ENCODE measurements at places on chromosomes 12 and 14. TPM values are rescaled to one million over a fixed set of nuclear protein-coding genes. Genes with fewer than 3 reads are reported as not detected.

- no peak for DNase-seq
These were observed 4.6 kb upstream of the SBNO1 start for GRCh38 chr12:123369229-123369628.

RESF1 gene
- total RNA-seq = 93.3 TPM

OASL gene
- 0.85 TPM for total RNA-seq

KRT80 gene
- 1.7 TPM for total RNA-seq

TAS2R50 gene
- total RNA-seq = 20.0 TPM

DNA sequence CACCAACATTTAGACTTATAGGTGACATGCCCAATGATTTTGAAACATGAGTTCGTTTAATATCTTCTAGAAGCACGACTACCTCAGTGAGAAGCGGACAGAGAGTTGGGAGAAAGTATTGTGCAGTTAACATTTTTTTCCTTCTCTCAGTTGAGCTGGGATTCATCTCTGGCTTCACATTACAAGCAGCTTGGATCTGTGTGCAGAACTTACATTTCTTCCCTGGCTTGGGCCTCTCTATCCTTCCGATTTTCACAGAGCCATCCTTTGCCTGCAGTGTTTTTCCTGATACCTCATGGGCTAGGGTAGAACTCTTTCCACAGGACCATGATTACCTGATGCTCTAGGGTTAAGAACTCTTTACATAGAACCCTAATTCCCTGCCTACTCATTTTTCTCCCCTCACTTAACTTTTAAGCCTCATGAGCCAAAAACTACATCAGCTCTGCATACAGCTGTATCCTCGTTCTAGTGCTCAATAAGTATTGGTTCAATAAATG lies 86.5 kb downstream of the FLRT2 start:
- DNase-seq = no peak

Data from urinary bladder (tissue), 4 donors.